ENCODE measurements at places on chromosomes 7 and 10.

- no peak for DNase-seq
These were observed 46.5 kb upstream of the FGL2 start for GRCh38 chr7:77246026-77246640.

DNA sequence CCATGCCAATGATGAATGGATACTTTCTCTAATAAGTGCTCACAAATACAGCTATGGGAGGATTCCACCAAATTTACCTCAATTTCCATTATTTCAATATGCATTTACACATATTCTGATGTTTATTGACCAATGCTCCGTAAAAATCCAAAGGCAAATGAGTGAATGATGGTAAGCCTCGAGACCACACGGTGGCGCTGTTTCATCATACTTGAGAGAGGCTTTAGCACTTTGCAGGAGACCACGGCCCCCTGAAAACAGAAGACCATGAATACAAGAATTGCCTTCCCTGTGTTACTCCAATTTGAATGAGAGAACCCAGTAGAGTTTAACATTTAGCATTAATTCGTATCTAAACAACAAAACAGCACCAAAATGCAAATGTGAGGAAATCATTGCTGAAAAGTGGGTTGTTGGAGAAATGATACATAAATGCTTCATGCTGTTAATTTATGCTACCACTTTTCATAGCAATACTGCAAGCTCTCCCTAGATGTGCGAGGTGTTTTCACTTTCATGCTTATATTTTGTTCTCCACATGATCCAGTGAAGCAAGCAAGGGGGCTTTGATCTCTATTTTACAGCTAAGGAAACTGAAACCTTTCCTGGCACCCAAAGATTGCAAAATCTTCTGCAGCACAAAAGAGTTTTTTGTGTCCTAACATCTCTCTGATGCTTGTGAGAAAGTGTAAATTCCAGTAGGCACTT is 35.4 kb downstream of the TRIL start:
- DNase-seq, result peak; percentile 96

GRCh38 chr10:127990846-127991542 is 84.1 kb downstream of the PTPRE start:
- no peak for DNase-seq

DNA sequence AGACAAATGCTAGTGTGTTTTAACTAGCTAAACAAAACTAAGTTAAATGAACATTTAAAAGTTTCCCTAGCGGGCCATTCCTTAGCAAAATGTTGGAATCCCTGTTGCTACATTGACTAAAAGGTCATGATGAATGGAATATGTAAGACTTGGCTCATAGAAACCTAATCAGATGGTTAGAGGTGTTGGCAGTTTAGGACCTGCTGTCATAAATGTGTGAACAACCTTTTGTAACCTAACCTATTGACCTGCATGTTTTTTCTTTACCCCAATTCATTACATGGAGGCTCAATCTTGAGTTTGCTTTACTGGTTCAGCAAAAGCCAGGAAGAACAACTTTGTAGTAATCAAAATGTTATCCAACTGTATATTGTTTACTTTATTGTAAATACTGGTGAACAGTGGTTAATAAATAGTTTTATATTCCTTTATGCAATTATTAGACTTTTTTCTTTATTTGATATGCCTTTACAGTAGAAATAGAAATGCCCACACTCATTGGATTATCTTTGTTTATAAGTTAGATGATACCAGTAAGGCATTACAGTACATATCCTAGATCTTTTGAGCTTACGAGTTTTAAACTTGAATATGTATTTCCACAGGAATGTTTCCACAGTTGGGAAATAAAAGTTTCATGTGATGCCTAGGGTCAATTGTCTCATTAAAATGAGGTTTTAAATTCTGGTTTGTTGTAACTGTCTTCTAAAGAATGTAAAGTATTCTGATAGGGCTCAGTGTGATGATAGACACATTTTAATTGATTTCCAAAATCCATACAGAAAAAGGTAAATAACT is 11.6 kb downstream of the CBX3 start:
- no peak for DNase-seq

DNA sequence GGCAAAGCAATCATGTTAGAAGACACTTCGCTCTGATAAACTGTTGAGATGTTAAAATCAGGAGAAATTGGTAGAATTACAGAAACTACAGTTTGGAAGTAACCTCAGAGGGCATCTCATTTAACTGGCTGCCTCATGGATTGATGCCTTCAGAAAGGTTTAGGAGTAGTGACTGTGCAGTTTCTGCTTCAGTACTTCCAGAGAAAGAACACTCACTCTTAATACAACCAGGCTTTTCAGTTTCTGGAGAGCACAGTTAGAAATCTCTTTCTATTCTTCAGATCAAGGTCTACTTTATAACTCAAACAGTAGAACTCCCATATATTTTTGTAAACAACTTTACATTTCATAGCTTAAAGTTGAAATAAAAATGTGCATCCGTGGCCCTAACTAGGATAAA is 1358.9 kb upstream of the LRRTM3 start:
- DNase-seq, result no peak

- no peak for DNase-seq
These were observed 88.9 kb downstream of the ARMH3 start for GRCh38 chr10:101967119-101967518.

DNA sequence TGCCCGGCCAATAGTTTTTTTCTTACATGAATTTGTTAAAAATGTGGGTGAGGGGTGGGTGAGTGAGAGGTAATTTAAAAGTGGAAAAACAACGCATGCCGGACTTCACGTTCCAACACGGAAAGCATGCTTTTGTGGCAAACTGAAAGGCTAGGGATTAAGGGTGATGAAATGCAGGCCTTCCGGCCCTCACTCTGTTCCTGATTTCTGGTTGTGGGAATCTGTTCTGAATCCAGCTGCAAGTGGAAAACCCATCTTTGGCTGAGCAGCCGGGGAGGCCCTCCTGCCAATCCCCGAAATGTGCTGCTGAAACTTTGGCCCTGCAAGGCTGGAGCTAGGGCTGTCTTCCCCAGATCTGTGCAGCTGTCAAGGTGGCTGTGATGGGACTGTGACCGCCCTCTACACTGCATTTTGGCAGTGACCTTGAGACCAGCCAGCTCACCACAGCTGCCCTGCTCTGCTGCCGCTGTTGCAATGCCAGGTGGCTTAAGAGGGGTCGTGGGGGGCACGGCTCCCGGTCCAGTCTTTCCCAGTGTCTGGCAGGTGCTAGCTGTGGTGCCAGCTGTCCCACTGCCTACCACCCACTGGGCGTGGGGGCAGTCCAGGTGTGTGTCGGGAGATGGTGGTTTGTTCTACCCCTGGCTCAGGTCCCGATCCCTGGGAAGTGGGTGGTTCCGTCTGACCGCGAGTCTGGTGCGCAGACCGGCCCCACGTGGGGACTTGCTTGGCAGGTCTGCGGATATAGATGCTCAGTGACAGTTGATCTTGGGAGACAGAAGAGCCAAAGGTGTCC is 39.0 kb downstream of the TET1 start:
- peak; percentile 94 for DNase-seq

GRCh38 chr7:70343519-70343918 is 745.2 kb downstream of the AUTS2 start:
- DNase-seq, result no peak

DNA sequence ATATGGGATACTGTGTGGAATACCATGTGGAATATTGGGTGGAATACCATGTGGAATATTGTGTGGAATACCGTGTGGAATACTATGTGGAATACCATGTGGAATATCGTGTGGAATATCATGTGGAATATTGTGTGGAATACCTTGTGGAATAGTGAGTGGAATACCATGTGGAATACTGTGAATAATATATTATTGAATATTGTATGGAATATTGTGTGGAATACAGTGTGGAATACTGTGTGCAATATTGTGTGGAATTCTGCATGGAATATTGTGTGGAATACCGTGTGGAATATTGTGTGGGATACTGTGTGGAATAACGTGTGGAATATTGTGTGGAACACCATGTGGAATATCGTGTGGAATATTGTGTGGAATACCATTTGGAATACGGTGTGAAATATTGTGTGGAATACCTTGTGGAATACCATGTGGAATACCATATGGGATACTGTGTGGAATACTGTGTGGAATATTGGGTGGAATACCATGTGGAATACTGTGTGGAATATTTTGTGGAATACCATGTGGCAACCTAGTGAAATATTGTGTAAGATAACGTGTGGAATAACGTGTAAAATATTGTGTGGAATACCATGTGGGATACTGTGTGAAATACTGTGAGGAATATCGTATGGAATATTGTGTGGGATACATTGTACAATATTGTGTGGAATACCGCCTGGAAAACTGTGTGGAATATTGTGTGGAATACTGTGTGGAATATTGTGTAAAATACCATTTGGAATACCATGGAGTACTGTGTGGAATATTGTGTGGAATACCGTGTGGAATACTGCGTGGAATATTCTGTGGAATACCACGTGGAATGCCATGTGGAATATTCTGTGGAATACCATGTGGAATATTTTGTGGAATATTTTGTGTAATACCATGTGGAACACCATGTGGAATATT is 133.9 kb upstream of the CHST15 start:
- no peak for DNase-seq

All from tongue (tissue), 3 donors.